ENCODE measurements at places on chromosomes 2 and 18.

DNA sequence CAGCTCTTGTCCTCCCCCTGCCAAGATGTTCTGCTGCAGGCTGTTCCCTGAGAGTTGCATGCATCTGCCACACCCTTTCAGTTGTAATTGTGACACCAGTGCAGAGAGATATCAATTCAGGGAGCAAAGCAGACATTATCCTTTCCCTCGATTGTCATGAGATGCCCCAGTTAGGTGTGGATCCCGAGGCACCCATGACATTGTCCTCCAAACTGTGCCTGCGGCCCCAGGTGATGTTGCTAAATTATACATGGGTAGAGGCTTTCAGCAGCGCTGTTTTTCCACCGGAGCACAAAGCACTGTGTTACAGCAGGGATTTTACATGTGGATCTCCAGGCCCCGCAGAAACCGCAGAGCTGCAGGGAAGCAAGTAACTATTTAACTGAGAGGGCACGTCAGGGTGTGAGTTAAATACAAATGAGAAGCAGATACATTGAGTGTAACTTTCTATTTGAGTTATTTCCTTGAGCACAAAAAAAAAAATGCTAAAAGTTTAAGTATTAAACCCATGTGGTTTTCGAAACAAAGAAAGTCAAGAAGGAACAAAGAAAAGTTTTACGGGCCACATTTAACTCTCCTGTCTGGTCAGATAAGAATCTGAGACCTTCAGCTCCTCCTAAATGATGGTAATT lies 90.3 kb upstream of the BCL2L11 start:
- no peak for DNase-seq

- DNase-seq: no peak
Observed at GRCh38 chr2:37582481-37583220, 88.8 kb downstream of the CDC42EP3 start.

GRCh38 chr2:18993756-18994338 lies 364.6 kb downstream of the OSR1 start:
- DNase-seq: no peak

GRCh38 chr2:203743441-203743981 lies 37.1 kb downstream of the CD28 start:
- DNase-seq: no peak

- DNase-seq: no peak
Observed at GRCh38 chr2:181895818-181896217, 4.3 kb downstream of the ITPRID2 start.

GRCh38 chr2:240520974-240521350 lies 36.8 kb downstream of the ANKMY1 start:
- DNase-seq: no peak

- no peak for DNase-seq
Observed at GRCh38 chr18:25169701-25170100, 182.3 kb downstream of the ZNF521 start.

GRCh38 chr2:11667866-11668637 lies 1.9 kb downstream of the NTSR2 start:
- no peak for DNase-seq

- no peak for DNase-seq
Observed at GRCh38 chr2:15899751-15900493, 40.4 kb upstream of the MYCN start.

DNA sequence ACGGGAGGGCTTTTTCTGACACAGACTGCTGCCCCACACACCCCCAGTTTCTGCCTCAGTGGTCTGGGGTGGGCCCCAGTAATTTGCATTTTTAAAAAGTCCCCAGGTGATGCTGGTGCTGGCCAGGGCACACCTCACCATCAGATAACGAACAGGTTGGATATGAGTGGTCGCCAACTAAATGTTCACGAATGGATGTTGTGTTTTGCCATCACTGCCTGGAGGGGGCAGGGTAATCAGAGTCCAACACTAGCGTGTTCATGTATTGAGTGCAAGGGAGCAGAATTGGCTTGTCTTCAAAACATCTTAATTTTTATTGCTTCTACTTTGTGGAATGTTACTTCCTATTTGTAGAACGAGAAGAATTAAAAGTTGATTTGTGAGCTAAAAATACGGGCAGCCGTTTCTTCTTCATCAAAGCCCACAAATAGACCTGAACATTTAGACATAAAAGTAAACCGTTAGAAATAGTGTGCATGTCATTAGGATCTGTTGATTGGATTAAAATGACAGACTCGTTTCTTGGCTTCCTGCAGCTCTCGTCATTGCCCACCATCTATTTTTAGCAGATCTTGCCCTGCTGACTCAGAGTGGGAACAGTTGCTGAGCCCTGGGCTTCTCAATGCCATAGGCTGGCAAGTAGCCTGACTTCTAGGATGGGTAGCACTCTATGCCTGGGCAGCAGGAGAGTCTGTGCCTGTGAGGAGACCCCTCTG lies 45.2 kb downstream of the NCK2 start:
- DNase-seq: no peak

DNA sequence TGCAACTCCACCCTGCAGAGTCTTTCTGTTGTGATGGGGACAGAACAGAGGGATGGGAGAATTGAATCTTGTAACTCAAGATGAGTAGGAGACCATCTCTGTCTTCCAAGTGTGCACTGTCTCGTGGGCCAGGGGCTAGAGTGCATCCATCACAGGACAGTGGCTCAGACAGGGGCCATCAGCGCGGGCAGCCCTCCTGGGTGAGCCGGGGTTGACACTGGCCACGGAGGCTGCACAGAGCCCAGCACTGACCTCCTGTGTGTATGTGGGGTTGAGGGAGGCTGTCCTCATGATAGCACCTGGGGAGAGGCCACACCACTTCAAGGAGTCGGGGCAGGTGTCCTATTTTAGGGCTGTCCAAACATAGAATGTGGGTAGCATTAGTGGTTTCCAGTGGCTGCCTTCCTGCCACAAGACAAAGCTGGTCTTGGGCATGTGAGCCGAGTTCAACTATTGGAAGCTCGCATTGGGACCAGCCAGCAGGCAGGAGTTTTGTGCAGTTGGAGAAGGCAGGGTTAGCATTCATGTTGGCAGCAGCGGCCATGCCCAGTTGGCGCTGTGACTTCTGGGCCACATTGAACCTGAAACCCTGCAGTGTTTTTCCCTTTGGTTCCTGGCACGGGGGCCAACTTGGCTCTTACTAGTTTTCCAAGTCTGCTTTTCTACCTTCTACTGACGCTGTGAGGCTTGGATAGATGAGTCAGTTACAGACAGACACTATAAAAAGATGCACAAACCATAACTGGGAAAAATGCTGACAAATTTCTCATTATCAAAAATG lies 45.3 kb downstream of the ACOXL start:
- no peak for DNase-seq

DNA sequence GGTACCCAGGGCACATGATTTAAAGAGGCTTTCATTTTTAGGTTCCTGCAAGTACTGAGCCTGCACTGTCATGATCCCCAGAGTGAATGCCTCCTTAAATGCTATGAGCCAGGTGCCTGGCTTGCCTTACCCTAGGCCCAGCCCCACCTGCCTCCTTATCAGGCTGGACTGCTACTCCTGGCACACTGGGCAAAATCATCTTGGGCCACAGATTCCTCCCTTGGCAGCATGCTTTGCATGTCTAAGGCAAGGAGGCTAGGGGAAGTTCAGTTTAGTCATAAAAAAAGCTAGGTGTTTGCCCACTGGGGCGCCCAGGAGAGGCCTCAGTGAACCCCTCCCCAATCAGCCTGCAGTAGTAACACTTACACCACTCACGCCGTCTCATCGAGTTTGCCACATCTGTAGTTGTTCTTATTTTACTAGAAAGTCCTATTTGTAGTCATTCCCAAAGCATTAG lies 45.1 kb downstream of the LBH start:
- no peak for DNase-seq

GRCh38 chr2:106700616-106701015 lies 185.4 kb downstream of the ST6GAL2 start:
- no peak for DNase-seq

GRCh38 chr2:65957454-65957853 lies 477.5 kb upstream of the MEIS1 start:
- DNase-seq: no peak

DNA sequence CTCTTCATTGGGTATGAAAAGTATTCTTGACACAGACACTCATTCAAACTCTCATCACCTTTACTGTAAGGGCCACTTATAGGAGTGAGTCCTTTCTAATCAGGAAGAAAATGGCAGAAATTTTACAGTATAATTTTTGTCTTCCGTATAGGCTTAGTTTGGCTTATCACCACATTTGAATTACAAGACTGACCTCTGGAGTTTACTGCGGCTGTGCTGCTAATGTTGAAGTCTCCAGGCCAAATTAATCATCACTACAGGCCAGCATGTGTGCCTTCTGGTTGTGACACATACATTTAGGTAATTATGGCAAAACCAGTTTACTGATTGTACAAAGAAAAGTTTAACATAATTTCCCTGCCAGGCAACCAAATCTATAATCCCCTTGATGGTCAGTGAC lies 753.6 kb upstream of the GCFC2 start:
- no peak for DNase-seq

- DNase-seq: peak; percentile 91
Observed at GRCh38 chr2:40434731-40435271, 17.1 kb downstream of the SLC8A1 start.

- no peak for DNase-seq
Observed at GRCh38 chr2:174835797-174836255, 71.6 kb upstream of the CHRNA1 start.

DNA sequence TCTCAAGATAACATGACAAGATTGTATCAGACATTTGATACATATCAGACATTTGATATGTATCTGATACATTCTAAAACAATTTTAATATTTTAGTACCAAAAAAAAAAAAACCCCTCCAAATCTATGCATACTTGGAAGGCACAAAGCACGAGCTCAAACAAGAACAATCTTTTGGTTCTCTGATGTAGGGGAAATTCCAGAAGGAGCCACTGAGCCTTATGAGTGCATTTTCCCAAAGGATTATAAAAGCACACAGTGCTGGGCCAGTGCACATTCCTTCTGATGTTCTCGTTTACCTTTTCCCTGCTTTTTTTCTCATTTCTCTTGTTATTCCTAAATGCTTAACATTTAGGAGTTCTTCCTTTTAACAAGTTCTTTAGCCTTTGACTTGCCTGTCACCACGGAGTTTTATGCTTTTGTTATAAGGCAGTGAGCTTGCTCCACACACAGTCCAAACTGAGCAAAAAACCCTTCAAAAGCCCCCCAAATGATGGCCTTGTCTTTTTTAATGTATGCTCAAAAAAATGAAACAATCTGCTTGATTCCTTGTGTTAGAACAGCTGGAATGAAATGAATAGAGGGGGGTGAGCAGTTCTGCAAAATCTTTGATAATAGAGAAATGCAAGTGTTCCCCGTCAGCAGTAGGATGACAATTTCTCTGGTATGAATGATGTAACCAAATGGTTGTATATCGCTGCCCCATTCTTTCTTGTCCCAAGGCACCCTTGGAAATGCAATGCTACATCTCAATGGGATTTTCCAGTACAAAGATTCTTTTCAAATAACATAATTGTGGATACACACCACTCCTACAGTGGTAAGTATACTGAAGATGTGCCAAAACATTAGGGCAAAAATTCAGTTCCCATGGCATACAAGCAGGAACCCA lies 597.2 kb upstream of the ZEB2 start:
- no peak for DNase-seq

DNA sequence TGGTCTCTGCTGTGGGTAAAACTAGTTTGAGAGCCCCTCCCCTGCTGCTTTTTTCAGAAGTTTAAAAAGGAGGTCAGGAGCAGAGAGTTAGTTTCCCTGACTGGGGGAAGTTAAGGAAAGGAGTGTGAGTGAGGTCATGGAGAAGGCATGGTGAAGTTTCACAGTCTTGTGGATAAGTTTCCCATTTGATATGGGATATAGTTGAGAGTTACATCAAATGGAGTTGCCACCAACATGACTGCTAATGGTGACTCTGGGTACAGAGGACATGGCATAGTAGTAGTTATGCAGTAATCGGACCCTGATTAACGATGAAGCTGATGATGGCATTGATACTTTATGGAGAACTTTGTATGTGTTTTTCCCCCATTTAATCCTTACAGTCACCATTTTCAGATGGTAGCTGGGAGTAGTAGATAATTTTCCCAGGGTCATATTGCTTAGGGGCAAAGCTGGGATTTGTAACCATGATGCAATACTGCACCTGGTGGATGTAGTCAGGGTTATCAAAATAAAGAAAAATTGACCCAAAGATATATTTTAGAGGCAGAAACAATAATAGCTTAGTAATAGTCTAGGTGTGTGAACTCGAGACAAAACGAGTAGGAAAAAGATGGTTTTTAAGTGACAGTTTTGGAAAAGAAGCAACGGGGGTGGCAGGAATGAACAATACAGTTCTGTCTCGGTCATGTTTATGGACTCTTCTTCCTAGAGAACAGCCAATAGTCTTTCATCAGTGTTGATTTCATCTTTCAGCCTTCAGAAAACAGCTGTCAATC lies 74.6 kb downstream of the FMNL2 start:
- DNase-seq: no peak

- DNase-seq: no peak
Observed at GRCh38 chr2:108288534-108289106, at the start of gene SULT1C2. Gene SULT1C2, plus strand, starts transcription at chr2:108288895. Its CDS starts 4,773 bp downstream, at chr2:108293668.

DNA sequence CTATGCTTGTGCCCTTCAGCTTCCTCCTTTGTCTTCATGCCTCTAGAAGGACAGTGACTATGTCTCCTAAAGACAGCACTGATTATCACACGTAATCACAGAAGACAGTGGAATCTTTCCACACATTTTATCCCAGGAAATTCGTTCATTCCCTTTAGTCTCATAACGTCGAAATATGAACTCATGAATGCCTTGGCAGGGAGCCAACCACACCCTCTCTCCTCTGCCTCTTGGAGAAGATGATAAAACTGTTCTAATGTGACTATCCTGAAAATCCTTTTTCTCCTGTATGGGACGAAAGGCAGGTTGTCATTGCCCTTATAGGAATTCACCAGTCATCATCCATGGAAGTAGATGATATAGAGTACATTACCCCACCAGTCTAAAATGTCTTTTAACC lies 726.6 kb upstream of the FANCL start:
- DNase-seq: no peak

DNA sequence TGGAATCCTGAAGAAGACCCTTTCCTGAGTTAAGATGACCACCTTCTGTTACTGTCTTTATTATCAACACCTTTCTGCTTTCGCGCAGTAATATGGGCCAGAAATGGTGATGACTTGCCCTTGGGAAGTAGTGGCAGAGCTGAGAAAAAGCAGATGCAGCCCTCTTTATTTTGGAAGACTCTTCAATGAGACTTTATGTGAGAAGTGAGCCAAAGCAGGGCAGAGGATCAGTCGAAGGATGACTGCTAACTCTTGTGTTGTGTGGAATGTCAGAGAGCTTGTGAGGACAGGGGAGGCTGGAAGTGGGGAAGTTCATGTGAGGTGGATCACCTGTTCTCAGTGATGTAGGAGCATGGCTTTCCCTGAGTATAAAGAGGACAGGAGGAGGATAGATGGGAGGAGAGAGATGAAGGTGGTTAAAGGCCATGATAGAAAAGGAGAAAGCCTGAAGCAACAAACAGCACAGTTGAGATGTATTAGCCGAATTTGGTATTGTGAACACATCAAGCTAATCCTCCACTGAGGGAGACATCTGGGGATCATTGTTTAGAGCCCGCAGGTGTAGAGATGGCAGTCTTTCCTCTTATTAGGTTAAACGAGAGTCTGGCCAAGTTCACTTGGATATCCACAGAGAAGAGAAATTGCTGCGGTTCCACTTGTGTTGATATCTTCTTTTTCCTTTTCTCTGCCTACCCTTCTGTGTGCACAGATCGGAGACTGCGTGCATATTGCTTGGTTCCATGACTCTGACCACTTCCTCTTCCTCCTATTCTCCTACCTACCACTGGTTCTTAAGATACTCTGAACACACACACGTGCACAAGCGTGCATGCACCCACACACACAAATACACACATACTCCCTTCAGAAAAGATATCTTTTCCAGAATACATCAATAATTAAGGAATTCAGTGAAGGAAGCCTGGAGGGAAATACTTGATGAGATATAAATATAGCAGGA lies 67.4 kb downstream of the SLC9A2 start:
- DNase-seq: no peak

All from glomerular endothelial cell (primary cell).